ENCODE measurements at places on chromosomes 5 and 9.

DNA sequence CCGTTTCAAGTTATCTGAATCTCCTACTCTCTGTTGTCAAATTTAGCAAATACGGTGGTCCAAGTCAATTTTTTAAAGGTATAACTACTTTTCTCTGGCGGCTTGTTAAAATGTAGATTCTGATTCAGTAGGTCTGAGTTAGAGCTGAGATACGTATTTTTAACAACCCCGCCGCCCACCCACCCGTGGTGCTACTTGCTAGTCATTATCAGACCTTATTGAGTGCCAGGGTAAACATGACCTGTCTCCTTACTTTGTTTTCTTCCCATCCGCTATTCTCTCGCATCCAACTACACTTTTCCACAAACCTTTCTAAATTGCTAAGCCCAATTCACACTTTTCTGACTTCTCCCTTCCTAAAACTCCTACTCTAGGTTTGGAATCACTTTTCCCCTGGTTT, 694 bp upstream of the PLAA start:
- no peak for DNase-seq

GRCh38 chr9:116154334-116154975, 864 bp downstream of the PAPPA start:
- DNase-seq = no peak

GRCh38 chr5:7634837-7635236, 216.1 kb downstream of the CFAP90 start:
- no peak for DNase-seq

- DNase-seq = no peak
These were observed 501.3 kb upstream of the FTMT start for GRCh38 chr5:121350181-121350930.

DNA sequence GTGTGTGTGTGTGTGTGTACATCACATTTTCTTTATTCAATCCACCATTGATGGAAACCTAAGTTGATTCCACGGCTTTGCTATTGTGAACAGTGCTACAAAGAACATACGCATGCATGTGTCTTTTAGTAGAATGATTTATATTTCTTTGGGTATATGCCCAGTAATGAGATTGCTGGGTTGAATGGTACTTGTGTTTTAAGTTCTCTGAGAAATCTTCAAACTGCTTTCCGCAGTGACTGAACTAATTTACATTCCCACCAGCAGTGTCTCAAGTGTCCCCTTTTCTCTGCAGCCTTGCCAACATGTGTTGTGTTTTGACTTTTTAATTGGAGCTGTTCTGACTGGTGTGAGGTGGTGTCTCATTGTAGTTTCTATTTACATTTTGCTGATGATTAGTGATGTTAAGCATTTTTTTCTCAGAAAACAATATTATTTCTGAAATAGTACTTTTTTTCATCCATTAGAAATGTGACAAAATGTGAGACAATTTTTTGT, 769.7 kb downstream of the TAF11L14 start:
- no peak for DNase-seq

- DNase-seq = no peak
These were observed 20.2 kb downstream of the DAB2IP start for GRCh38 chr9:121671612-121672155.

DNA sequence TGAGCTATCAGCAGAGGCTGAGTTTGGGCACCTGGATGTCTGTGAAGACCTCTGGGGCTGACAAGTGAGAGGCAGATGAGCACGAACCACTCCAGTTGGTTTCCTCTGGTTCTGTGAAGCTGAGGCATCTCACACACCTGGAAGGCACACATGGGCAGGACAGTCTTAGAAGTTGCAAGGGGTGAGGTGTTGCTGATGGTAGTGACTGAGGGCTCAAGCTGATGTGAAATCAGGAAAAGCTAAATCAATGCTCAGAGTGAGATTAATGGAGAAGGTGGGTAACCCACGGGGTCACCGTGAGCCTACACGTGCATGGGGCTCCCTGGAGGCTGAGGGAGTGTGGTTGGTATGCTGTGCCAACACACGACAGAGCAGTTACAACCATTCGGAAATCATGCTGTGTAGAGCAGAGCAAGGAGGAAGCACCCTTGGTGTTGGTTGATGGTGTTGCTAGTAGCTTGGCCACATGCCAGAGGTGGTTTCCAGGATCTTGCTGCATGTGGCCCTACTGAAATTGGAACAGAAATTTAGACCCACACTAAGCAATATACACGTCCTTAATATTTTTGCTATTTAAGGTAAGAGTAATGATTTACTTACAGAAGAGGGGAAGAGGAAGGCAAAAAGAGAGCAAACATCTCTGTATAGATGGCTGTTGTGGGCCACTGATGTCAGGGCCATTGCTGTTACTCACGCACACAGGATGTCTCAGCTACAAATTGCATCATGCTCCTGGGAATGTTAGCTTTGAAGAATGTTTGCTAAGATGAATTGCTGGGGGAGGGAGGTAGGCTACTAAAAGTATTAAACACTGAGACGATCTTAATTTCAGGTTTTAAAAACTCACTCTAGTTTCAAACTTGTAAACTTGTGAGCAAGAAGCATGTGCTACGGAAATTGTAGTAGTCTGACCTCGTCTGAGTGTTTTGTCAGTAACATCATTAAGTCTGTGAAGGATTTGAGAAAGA, 170.5 kb downstream of the ARHGEF28 start:
- DNase-seq = no peak

GRCh38 chr5:144812763-144813162, 642.1 kb downstream of the KCTD16 start:
- DNase-seq = no peak

DNA sequence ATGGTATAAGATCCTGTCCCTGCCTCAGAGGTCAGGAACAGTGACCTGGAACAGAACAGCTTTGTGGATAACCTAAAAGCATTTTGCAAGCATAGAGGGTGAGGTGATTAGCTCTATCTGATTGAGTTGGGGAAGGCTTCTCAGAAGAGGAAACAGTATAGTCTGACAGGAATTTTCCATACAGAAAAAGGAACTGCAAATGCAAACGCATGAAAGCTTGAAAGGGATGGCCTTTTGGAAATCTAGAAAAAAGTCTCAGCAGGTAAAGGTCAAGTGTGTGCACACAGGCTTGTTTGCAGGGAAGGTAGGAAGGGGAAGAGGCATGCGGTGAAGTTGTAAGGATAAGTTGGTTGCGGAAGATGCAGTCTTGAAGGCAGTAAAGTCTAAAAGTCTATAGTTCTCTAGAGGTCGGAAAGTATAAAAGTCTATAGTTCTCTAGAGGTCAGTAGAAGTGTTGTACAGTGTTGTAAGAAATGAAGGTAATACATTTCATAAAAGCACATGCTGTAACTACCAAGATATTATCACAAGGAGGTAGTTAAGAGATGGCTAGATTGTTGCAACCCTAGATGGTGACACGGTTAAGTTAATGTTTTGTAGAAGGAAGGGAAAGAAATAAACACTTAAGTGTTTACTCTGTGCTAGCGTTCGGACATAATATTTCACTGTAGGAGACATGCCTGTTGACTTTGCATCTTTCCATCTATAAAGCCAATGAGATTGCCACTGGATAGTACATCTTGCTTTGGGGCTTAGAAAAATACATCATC, 16.7 kb upstream of the HSPB3 start:
- DNase-seq = no peak

- no peak for DNase-seq
These were observed 130.7 kb upstream of the NR3C1 start for GRCh38 chr5:143533978-143534760.

DNA sequence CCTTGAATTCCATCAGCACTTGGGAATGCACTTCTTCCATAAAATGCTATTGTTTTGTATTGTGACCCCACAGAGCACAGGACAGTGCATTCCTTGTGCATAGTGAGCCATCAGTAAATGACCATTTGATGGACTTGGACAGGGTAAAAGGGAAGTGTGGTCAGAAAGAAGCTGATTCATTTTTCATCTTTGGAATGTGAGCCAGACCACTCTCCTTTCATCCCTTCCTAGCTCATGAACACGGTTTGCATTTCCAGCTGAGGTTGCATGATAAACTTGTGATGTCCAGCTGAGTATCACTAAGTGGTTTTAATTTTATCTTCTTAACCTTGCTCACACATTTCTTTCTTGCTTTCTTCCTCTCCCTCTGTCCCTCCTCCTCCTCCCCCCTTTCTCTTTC, 101.3 kb downstream of the NUDT12 start:
- no peak for DNase-seq

GRCh38 chr9:19138084-19138483, 10.8 kb upstream of the PLIN2 start:
- DNase-seq = no peak

- DNase-seq = no peak
These were observed 38.1 kb downstream of the MRPS27 start for GRCh38 chr5:72281764-72282499.

GRCh38 chr5:82640916-82641315, 362.8 kb upstream of the RPS23 start:
- no peak for DNase-seq

DNA sequence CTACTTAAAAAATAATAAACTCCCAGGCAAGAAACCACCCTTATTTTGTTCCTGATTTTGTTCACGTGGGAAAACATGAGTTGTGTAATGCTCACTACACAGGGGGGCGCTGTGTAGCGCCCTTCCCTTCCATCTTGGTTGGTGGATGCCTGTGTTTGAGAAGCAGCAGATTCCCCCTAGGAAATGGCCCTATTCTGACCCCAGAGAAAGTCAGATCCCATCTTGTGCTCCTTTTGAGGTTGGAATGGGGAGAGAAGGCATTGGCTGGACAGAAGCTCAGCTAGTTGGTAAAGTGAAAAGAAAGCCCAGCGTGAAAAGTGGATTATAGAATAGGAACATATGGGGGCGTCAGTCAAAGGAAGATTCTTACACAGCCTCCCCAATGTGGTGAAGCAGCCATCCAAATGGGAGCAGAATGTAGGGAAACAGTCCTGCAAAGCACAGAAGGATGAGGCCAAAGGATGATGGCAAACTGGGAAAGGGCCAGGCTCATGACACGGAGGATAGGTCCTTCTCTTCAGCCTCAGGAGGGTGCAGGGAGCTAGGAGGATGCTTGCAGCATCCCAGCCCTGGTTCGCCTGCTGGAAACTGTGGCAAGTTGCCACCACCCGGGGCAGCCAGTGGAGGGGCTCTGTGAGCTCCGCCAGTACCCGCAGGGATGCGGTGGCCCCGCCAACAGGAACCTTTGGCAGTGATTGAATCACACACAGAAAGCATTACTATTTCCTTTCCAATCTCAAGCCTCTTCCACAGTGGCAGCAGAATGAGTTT, 314.2 kb upstream of the DAP start:
- DNase-seq = no peak

DNA sequence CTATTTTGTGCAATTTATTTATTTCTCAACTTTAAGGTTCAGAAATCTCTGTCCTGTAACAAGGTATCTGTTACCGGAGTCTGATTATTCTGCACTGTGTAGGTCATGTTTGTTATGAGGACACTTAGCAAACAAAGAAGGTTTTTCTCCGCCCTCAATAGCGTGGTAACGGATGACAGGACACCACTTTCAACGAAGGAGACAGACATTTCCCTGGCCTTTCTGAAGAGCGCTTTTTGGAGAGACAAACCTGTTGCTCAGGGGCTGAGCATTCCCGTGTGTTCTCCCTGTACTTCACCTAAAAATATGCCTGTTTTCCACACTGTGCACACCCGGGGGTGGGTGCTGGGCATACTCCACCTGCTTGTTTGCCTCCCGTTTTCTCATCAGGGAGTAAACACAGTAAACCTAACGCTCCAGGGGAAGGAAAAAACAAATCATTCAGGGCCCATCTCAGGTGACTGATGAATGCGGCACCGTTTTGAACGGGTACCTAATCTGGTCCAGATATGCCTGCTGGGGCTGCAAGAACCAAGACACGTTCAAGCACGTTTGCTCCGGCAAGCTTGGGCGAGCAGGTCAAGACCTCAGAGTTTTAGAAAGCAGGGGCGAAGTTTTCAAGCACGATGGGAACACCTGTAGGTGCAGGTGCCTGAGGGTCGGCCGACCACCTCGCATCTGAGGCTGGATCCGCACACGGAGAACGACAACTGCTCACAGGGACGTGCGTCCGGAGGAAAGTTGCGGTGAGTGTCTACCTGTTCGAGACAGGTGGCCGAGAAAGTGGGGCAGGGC, 859 bp downstream of the RETREG1 start:
- DNase-seq = peak; percentile 33

DNA sequence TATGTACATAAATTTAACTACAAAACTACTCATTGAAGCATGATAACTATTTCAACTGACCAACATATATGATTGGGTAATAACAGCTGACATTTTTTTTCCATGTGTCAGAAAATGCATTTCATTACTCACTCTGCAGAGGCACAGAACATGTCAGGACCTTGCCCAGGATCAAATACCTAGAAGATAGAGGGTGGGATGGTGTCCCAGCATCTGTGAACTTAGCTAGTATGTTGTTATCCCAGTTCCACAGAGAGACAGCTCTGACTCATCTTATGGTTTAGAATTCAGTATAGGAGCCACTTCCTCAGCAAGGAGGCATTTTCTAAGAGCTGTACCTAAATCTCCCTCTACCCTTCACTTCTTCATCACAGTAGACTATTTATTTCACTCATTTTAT, 1198.6 kb upstream of the ACO1 start:
- no peak for DNase-seq

DNA sequence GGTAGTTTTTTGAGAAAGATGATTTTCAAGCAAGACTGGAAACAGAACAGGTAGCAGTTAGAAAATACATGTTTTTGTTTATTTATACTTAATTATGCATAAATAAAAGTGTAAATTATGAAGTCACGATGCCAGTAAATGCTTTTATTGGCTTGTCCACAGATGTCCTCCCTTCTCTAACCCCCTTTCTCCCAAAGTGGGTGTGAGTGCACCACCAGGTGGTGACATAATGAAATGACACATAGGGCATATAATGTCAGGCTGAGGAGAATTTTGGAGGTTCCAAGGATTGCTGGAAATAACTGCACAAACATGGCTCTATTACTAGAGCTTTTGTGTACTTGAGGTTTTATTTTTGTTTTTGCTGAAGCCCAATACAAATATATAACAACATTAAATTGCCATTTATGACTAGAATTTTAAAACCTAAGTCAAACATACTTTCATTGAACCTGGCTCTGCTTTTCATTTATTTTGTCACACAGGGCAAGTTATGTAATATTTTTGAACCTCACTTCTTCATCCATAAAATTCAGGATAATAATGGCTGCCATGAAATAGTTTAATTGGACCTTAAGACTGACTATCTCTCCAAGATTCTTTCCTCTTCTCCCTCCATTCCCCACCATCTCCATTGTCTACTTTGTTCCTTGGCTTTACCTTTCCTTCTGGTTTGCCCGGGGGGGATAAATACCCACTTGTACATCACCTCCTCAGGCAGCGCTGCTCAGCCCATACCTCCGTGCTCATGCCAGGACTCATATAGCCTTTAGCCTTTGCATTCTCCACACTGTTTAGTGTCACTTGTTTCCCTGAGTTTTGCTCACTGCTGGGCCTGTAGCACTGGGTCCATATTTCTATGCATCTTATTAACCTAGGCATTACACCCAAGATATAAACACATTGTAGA, 168.8 kb downstream of the PDE4D start:
- DNase-seq = peak; percentile 13

GRCh38 chr5:113384782-113385285, 50.0 kb downstream of the TSSK1B start:
- no peak for DNase-seq

DNA sequence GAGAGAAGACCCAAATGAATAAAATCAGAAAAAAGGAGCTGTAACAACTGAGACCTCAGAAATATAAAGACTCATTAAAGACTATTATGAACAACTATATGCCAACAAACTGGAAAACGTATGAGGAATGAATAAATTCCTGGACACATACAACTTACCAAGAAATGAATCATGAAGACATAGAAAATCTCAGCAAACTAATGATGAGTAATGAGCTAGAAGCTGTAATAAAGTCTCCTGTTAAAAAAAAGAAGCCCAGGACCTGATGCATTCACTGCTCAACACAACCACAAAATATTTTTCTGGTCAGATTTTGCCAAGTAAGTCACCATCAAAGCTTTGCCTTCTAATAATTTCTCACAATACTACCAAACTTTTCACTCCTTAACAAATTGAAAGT, 666.7 kb downstream of the LRRC70 start:
- no peak for DNase-seq
